ENCODE measurements at places on chromosomes 2 and 18.

DNA sequence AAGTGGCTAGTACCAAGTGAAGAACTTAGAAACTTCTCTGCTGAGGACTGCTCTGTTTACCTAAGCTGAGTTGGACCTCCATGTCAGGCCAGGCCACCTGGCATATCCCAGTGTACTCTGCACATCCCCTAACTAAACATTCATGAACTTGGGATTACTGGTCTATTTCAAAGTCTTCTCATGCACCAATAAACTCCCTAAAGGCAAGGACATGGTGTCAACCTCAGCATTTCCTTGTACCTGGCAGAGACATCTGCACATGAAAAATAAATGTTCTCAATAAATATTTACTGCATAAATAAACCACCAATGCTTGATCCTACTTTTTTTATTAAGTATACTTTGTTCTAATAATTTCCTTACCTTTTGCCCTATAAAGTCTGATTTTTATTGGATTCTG lies 124.8 kb downstream of the LAMA1 start:
- DNase-seq = no peak

GRCh38 chr2:226130192-226130591 lies 669.4 kb downstream of the IRS1 start:
- DNase-seq = no peak

DNA sequence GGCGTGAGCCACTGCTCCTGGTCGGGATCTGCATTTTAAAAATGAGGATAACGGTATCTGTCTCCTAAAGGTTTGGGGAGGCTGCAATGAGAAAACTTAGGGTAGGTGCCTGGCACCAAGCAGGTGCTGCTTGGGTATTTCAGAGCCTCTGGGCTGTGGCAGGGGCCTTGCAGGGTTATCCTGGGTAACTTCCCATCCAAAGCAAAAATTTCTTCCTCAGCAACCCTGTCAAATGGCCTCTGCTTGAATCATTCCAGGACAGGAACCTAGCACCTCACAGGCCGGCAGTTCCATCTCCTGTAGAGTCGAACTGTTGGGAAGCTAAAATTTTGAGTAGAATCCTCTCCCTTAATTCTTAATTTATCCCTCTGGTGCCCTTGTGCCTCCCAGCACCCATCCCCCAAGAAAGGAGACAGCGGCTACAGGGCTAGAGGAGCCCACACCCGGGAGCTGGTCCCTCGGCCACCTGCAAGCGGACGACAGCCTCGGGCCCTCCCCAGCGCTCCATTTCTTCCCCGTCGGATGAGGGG lies 868 bp downstream of the CGREF1 start:
- DNase-seq = no peak

GRCh38 chr2:64192125-64192479 lies 47.9 kb upstream of the PELI1 start:
- no peak for DNase-seq

DNA sequence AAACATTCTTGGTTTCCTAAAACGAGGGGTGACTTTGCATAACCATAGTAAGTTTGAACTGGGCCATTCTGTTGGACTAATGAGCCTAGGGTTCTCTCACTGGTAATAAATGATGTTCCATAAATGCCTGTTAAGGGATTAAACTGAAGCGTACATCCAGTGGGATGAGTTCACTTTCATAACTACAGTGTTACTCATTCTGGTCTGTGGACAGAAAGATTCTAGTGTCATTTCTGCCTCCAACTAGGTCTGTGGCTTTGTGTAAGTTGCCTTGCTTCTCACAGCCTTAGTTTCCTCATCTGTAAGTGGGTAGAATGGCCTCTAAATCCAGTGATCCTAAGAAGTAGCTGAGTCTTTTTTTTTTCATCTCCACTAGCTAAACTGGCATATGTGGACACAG lies 1860.6 kb upstream of the PIK3C3 start:
- no peak for DNase-seq

- no peak for DNase-seq
These were observed 40.5 kb upstream of the REL start for GRCh38 chr2:60840880-60841279.

GRCh38 chr2:35788543-35788942 lies 567.0 kb upstream of the CRIM1 start:
- no peak for DNase-seq

GRCh38 chr2:159179696-159180095 lies 106.8 kb downstream of the WDSUB1 start:
- DNase-seq = no peak

DNA sequence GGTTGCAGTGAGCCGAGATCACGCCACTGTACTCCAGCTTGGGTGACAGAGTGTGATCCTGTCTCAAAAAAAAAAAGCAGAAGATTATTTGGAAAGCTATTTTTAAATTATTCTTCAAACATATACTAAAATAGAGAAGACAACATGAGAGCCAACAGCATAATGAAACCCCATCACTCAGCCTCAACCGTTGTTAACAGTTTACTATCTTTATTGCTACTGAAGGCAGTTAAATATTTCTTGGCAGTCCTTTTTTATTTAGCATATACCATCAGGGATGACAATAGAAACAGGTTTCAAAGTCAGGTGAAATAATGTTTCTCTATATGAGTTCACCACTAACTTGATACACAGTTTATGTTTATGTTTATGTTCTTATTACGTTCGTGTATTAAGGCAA lies 157.2 kb downstream of the NEDD4L start:
- no peak for DNase-seq

- no peak for DNase-seq
These were observed 51.5 kb downstream of the TWIST2 start for GRCh38 chr2:238899386-238899785.

- no peak for DNase-seq
These were observed 50.5 kb downstream of the IMPA2 start for GRCh38 chr18:12031846-12032245.

DNA sequence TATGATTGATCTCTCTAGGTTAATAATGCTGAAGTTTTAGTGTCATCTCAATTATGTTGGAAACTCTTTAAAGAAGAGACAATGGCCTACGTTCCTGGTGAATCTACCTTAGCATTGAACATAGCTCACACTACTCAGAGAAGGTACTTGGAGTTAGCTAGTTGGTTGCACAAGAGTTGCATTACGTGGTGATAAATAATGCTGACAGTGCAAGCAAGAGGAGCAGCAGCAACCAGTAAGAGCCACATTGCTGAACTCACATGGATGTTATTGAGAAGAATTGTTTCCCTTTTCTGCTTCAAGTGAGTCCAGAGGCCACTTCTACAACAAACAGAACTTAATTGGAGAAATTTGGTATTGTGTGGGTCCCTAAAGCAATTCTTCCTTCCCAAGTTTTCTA lies 737.1 kb downstream of the TDRD15 start:
- no peak for DNase-seq

- no peak for DNase-seq
These were observed 42.2 kb downstream of the KANSL1L start for GRCh38 chr2:210128961-210129360.

GRCh38 chr2:72759755-72760154 lies 66.1 kb downstream of the EXOC6B start:
- DNase-seq = no peak

GRCh38 chr2:9758741-9759140 lies 84.5 kb upstream of the TAF1B start:
- no peak for DNase-seq

Data from stimulated activated CD8-positive, alpha-beta memory T cell treated with anti-CD3 and anti-CD28 coated beads, Interleukin-4, amount 100 ng/mL, for 1 hour (primary cell).